ENCODE measurements at places on chromosomes 7 and 10.

DNA sequence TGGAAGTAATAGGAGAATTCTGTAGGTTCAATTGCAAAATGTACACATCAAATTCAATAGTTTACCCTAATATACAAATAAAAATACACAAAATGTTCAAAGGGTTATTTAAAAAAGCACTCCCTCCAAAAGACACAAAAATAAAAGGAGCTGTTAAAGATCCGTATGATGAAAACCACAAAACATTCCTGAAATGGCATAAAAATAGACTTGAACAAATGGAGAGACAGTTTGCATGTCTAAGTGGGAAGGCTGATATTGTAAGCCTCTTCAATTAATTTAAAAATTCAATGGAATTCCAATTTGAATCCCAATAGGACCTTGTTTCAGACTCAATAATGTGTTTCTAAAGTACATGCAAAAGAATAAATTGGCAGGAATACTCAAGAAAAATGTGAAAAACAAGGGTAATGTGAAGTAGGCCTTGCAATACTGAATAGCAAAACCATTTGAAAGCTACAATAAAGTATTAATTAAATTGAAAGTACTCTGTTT is 38.0 kb upstream of the INSYN2A start:
- no peak for DNase-seq

GRCh38 chr7:48643431-48644013 is 280.8 kb upstream of the CDC14C start:
- no peak for DNase-seq

DNA sequence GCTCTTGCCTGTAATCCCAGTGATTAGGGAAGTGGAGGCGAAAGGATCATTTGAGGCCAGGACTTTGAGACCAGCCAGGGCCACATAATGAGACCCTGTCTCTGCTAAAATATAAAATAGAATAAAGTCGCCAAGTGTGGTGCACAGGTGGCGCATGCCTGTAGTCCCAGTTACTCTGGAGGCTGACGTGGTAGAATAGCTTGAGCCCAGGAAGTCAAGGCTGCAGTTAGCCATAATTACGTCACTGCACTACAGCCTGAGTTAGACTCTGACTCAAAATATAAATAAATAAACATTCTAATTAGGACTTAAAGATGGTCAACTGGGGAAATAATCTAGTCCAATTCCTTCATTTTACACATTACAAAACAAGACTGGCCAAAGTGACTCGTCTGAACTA is 768 bp downstream of the CHCHD2 start:
- DNase-seq = peak; percentile 49

DNA sequence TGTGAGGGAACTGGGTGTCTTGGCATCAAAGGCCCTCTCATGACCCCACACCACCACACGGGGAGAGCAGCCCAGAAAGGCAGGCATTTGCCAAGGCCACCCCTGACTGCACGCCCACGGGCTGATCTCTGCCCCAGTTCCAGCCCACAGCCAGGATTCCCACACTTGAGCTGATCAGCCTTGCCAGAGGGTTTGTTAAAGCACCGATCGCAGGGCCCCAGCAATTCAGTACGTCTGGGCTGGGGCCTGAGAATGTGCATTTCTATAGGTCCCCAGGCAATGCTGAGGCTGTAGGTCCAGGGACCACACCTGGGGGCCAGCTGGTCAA is 103.9 kb downstream of the TNS3 start:
- DNase-seq = no peak

DNA sequence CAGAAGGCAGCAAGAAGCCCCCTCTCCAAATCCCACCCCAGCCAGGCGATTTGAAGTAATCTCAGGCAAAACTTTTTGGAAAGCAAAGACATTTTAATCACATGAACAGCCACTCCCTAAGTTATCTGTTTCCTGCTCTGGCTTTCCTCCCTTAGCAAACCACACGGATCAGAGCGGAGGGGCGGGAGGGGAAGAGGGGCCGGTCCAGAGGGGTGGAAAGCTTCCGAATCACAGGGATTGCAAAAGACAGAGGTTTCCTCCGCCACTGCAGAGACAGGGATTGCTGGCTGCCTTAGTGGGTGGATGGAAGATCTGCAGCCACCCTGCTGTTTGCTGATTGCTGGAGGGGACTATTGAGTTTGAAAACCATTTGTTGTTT is 41.2 kb downstream of the ZCCHC24 start:
- peak; percentile 82 for DNase-seq

- no peak for DNase-seq
Observed at GRCh38 chr7:76129366-76129765, 72.3 kb upstream of the SRRM3 start.

DNA sequence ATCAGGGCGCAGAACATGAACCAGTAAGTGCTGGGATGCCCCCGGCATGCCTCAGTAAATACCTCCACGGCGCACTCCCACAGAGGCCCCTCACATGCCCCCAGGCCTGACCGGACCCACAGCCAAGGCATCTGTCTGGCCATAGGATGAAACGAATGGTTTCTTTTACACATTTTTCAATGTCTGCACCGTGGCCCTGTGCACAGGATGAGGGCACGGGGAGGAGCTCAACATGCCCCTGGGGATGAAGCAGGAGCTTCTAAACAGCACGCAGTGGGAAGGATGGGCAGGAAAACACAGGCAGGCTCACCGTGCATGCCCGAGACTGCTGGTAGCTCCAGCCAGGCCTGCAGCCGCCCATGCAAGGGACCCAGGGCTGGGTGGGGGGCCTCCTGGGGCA is 283.3 kb downstream of the TNS3 start:
- no peak for DNase-seq

DNA sequence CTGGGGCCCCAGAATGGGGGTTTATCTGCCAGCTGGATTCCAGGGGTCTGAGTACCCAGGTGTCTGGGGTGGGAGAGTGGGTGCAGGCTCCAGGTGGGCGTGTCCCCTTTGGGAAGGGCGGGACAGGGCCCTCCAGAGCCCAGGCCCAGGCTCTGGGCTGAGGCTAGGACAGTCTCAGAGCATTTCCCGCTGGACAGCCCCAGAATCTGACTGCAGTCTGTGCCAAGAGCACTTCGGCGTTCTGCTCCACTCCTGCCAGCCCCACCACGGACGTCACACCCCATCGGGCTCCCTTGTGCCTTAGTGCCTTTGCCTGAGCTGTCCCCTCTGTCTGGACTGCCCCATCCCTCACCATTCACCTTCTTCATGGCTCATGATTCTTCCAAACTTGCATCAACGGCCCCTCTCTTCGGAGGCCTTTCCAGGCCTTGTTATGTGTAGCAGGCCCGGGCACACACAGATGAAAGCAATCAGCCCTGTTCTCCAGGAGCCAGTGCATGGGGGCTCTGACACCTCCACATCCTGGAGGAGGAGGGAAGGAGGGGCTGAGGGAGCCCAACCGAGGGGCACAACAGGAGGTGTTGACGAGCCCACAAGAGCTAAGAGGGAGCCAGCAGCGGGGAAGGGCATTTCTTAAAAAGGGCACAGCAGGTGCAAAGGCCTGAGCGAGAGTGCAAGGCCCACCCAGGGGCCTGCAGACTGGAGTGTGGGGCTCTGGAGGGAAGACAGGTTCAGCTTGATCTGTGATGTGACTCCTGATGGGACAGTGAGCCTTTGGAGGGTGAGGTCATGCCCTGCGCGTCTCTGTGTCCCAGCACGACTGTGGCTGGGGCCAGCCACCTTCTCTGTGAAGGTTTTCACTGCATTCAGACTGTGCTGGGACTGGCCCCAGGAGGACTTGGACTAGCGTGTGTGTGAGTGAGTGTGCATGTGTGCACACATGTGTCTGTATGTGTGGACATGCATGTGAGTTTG is 41.7 kb downstream of the GTF2IRD1 start:
- DNase-seq = no peak

DNA sequence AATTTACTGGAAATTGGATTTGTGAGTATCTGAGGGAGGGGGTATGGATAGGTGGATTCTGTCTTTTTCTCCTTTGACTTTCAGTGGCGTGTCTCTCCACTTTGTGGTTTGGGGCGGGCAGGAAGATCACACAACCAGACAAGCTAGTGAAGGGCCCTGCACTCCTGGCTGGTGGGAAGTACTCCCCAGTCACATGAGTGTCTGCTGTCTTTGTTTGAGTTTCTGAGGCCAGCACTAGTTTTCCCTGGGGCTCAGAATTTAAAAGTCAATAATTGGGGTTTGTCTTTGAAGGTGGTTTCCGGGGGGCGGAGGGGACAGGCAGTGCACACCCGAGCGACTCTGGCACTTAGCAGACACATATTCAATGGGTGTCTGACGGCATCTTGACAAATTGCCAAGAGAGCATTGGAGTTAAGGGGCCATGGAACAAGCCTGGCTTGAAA is 120.1 kb downstream of the WDFY4 start:
- peak; percentile 76 for DNase-seq

- DNase-seq = no peak
Observed at GRCh38 chr10:78571891-78572290, 496.9 kb upstream of the ZMIZ1 start.

Data from KBM-7 (cell line).